ENCODE measurements at places on chromosomes 3 and 15.

DNA sequence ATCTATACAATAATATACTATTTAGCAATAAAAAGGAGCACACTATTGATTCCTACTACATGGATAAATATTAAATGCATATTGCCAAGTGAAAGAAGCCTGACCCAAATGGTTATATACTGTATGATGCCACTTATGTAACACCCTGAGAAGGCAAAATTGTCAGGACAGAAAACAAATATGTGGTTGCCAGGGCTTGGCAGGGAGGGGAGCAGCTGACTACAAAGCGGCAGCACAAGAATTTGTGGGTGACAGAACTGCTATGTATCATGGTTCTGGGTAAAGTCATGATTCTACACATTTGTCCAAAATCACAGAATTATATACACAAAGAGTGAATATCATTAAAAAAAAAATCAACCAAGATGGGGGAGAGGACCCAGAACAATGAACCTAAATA is 22.5 kb downstream of the TBC1D2B start:
- no peak for DNase-seq

DNA sequence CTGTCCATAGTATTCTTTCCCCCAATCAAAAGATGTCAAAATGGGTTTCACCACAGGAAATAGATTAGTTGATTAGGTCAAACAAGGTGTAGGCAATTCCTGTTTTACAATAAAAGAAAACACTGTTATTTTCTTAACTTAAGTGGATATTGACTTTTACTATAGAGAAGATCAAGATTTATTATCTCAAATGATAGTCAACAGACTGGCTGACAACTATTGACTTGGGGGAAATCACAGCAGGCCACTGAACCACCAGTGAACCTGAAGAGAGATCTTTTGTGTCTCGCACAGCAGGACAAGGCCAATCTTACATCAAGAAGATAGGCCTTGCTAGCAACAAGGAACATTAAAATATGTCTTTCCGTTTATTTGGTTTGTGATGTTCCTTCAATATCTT is 1187.6 kb downstream of the SI start:
- DNase-seq, result no peak

DNA sequence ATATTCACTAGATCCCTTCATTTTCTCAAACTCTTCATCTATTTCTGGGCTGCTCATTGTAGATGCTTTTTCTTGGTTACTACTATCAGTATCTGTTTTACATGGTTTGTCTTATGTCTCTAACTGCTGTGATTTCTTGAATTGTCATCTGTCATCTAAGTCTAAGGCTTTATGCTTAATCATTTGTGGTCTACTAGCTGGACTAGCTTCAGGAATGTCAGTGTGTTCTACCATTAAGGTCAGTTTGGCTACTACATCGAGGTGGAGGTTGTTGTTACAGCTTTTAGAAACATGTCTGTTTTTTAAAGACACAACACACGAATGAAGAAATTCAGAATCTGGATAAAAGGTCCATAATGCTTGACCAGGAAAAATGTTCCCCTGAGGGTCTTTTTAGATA is 82.2 kb downstream of the ABI3BP start:
- DNase-seq, result no peak

DNA sequence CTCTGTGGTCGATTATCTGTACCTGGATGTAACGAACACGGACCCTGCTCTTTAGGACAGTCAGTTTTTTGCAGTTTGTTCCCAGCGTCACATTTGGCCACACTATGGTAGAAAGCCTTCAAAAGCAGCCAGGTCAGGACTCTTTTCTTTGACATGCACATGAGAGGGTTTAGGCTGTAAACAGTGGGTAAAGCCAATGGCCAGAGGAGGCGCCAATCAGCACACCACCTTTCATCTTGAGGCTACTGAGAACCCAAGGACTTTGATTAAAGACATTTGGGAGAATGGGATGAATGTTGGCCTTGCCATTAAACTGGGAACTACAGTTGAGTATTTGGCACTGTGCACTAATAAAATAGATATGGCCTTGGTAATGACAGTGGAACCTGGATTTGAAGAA is 225.9 kb downstream of the OXSM start:
- no peak for DNase-seq

DNA sequence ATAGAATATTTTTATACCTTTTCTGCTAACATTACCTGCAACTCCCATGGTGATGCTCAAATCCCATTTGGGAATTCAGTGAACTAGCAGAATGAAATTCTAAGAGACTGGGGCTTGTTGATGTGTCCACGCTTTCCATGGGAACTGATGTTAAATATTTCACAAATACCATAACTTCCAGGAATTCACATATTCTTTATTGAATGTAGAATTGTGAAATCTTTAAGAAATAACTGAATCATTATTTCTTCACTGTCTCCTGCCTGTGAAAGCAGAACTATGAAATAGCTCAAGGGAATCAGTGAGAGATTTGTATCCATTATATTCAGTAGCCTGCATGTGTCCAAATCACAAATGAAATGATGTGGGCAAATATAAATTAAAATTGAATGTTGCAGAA is 130.8 kb downstream of the SERPINI1 start:
- DNase-seq, result no peak

- DNase-seq, result no peak
Observed at GRCh38 chr3:100157685-100158084, 43.4 kb upstream of the FILIP1L start.

DNA sequence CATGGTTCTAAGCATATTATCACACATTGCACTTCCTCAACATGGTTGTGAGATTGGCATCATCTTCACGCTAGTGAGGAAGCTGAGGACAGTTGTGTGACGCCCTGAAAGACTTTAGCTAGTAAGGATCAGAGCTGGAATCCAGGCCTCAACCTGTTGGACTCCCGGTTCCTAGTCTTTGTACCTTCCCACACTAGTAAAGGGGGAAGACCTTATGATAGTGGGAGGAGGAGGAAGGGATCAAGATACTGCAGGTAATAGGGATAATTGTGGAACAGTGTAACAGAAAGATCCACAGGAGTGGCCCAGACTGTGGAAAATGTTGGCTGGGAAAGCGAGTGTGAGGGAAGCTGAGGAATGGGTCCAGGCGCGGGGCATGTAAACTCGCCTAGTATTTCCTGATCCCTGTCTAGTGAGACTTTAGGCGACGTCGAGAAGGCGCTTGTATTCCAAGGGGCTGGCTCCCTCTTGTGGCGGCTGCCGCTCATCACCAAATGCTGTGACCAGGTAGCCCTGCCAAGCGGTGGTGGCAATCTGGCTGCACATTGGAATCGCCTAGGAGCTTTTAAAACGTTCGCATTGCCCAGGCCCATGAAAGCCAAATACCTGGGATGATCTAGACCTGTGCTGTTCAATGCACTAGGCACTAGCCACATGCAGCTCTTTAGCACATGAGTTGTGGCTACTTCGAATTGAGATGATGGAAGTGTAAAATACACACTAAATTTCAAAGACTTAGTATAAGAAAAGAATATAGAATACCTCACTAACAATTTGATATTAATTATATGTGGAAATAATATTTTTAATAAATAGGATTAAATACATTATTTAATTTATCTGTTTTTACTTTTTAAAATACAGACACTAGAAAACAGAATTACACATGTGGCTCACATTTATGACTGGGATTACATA is 38.8 kb upstream of the CLDN18 start:
- DNase-seq, result peak; percentile 29

- DNase-seq, result no peak
Observed at GRCh38 chr3:124934577-124934976, at the start of gene MUC13. MUC13 (minus strand) TSS chr3:124934751; CDS start chr3:124934712, 39 bp downstream.

GRCh38 chr3:139267300-139268246 is 76.2 kb upstream of the MRPS22 start:
- DNase-seq, result no peak

- DNase-seq, result no peak
Observed at GRCh38 chr3:170098753-170099152, 61.0 kb downstream of the GPR160 start.

DNA sequence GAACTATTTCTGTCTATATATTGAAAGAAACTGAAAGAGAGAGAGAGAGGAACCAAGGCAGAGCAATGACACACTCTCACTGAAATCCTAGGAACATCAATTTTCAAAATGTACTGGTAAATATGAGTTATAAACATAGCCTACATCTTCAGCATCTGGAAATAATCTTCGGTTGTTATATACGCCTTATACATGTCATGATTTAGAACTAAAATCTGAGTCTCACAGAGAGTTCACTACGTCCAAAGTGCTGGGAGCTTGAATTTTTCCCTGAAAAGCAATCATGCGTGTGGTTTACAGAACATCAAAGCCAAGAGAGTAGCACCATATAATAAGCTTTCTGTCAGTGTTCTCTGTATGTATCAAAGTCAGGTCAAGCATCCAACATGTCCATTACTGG is 420.0 kb upstream of the CBLB start:
- no peak for DNase-seq

DNA sequence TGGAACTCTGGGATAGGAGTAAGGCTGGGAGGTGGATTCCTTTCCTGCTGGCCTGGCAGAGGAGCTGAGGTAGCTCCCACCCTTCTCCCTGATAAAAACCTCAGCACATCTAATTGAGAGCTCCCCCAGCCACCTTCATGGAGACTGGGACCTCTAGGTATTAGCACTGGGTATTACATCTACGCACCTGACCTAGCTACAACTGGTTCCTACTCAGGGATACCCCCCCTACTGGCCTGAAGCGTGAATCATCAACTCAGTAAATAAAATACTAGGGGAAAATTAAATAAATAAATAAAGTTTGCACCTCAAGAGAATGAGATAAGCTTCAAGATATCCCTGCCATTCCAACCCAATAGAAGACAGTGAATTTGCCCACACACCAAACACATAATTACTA is 140.4 kb downstream of the NEK10 start:
- no peak for DNase-seq

DNA sequence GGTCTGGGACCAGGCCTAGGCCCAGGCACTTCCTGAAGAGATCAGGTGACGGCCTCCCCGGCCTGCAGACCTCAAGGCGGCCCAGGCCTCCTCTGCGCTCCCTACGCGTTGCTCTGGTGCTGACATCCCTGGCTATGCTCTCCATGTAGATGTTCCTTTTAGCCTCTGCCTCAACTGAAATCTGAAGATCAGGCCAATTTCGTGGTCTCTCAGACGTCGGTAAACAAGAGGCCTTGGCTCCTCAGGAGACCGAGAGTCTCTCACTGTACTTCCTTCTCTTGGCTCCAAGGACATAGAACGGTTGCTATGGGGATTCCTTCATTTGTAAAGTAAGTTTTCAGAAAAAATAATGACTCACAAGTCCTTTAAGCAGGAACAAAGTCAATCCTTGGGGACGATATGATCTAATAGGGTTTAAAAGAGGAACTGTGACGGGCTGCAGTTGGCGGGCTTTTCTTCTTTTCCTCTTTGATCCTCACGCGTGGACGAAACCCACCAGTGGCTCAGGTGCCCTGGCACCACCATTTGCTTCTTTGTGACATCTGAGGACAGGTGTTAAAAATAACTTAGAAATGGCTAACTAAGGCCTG is 55.6 kb upstream of the CGNL1 start:
- no peak for DNase-seq
